ENCODE measurements at places on chromosomes 4 and X. TPM values are rescaled to one million over a fixed set of nuclear protein-coding genes. Genes with fewer than 3 reads are reported as not detected.

The CXCL11 gene
- total RNA-seq, result not detected

The TSPAN7 gene
- 43.7 TPM for total RNA-seq

The HSFX1 gene
- total RNA-seq, result 1.4 TPM

The RPL36A gene
- 493 TPM for total RNA-seq

The SOWAHB gene
- total RNA-seq, result not detected

The CLDN34 gene
- total RNA-seq, result not detected

The FAM53A gene
- total RNA-seq, result 8.1 TPM

The ZNF674 gene
- 3.1 TPM for total RNA-seq

The HAUS3 gene
- total RNA-seq, result 19.7 TPM

The RNF150 gene
- total RNA-seq, result 14.5 TPM

The TNIP3 gene
- not detected for total RNA-seq

The STATH gene
- total RNA-seq, result not detected

The CT45A3 gene
- not detected for total RNA-seq

The ADH1A gene
- 0.59 TPM for total RNA-seq

- no peak for DNase-seq
Measured at GRCh38 chr4:148574502-148574901, 132.3 kb upstream of the NR3C2 start.

GRCh38 chrX:112190646-112191045 is 108.1 kb upstream of the TRPC5 start:
- no peak for DNase-seq

DNA sequence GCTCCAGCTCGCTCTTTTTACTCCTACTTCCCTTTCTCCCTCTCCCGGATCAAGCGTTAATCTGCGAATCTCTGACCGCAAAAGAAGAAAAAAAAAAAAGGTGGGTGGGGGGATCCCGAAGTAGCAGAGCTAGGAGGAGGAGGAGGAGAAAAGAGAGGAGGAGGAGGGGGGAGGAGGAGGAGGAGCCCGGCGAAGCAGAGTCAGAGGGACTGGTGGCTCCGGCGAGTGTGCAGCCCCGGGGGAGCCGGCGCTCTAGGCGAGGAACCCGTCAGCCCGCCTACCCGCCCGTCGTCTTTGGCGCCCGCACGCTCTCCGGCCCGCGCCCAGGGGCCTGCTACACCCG is at the start of gene NHSL2:
Gene NHSL2, plus strand, starts transcription at position 203 of the 343 bp plus-strand sequence.
- DNase-seq, result no peak

- DNase-seq, result no peak
Measured at GRCh38 chrX:48589482-48590162, 7.7 kb upstream of the WDR13 start.

DNA sequence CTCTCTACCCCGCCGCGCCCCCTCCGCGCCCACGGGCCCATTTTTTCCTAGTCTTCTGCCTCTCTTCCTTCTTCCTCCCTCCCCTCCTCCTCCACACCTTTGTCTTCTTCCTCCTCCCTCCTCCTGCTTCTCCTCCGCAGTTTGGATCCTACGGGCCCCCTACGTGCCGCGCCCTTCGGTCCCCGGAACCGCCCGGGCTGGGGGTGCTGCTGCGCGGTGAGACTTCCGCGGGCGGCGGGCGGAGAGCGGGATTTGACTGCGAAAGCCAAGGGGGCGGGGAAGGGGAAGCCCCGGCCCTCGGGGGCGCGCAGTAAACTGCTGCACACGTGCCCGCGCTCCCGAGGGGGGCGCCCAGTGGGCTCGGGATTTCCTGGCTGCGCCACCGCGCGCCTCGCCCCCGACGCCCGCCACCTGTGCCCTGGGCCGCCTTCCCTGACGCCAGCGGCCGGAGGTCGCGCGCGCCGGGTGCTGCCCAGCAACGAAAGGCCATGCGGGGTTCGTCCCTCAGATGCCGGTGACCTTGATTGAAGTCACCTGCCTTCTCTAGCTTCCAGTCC is 3.3 kb upstream of the NKX3-2 start:
- no peak for DNase-seq

- DNase-seq, result peak; percentile 81
Measured at GRCh38 chr4:107930821-107931774, at the start of gene CYP2U1. Gene CYP2U1 (plus strand): TSS chr4:107931549. CDS start chr4:107931644, 95 bp downstream.

DNA sequence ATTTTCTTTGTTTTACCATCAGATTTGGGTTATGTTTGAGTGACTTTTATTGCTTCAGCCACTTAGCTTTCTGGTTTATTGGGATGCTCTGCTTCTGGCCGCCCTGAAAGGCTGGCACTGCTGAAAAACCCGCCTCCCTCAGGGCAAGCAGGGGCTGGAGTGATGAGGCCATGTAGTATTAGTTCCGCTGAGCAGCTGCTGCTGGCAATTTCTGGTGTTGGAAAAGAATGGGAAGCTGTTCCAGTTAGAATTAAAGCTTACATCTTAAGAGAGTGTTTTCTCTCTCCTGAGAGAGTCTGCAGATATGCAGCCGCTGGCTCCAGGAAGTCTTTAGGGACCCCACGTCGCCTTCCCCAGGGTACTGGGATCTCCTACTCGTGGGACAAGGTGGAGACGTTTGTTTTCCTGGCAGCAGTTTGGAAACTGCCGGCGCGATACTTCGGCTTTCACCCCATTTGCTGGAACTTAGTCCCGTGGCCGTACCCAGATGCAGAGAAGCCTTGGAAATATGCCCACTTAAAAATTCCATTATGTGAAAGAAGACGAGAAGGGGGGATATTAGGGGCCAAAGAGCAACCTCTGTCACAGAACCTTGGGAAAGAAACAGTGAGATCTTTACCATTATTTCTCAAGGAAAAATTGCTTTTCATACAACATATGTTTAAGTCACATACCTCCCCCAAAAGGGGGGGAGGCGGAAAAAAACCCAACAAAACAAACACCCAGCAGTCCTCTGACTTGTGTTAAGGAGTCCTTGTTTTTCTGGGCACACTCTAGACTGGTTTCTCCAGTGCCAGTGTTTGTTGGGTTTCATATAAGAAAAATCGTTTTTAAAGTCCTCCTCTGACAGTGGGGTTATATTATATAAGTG is 72.6 kb downstream of the TMEM131L start:
- no peak for DNase-seq

GRCh38 chr4:4610672-4611071 is 68.8 kb upstream of the STX18 start:
- no peak for DNase-seq

GRCh38 chr4:25290490-25291067 is 22.0 kb upstream of the ZCCHC4 start:
- DNase-seq, result no peak

DNA sequence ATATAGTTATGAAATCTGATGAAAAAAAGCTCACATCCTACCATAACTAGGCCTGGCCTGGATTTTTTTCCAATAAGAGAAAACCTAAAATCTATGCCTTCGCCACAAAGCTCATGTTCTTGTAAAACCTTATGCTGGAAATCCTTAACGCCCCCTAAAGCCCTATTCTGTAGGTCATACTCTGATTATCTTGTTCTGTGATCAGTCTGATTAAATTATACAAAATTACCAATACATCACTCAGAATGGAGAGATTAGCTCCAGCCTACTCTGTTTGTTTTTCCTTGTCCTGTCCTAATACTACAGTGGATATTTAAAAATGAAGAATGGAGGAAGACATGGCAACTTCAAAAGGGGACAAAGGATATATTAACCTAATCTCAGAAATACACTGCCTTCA is 7.2 kb downstream of the ZNF827 start:
- DNase-seq, result no peak

DNA sequence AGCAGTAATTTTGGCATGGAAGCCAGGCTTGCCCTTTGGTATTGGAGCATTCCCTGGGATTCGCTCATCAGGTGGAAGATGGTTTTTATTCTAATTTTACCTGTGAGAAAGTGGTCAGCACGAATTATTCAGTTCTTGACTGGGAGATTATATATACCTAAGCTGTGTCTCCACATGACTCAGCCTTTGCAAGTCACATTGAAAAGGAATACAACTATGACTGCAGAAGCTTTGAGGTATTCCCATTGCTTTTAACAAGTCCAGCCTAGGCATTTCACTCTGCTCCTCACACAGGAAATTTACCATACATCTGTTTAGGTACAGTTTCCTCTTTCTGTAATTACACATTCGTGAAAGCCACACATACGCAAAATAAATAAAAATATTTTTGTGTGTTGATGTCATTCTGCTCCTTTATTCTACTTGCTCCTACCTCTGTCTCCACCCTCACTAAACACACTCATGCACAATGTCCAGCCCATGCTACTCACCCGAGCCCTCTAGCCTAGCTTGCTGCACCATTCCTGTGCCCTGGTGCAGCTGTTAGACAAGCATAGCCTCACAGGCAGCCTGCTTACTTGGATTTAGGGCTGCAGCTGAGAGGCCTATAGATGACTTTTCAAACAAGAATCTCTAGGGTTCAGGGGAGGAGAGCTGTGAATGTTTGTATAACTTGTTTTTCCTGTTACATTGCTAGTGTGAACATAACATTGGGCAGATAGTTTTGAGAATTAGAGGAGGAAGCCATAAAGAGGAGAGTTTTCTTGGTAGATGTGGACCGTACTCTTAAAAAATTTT is 504.4 kb upstream of the FAT1 start:
- no peak for DNase-seq

DNA sequence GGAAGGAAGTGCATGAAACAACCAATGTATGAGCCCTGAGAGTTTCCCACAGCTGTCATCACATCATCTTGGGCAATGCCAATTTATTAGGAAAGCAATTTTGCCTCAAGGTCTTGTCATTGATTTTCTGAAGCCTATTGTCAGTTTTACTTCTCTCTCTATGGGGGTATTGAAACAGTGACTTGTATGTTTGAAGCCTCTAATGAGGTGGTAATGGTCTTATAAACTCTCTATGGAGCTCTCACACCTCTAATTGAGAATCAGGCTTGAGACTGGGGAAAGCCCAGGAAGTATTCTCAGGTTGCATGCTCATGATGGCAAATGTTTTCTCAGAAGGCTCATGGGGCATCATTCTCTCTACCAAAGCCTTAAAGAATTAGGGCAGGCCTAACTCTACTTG is 308.2 kb upstream of the EMCN start:
- no peak for DNase-seq

DNA sequence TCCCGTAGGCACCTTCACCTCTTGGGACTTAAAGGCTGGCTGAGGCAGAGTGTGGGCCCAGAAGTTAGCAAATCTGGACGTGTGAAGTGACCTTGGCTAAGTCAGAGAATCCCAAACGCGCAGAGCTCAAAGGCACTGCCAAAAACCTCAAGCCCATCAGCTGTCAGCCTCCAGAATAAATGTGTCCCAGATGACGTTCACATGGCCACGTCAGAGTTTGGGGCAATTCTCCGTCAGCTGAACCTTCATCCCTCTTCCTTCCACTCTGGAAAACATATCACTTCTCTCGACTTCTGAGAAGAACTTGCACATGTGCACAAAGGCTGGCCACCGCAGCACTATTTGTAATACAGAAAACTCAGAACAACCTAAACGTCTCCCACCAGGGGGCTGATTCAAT is 35.7 kb upstream of the APLN start:
- DNase-seq, result peak; percentile 7

All from tibial nerve (tissue), 4 donors.